Left ventricle myocardium inferior (tissue), 1 donor: ENCODE measurements at places on chromosomes 12 and 14.

DNA sequence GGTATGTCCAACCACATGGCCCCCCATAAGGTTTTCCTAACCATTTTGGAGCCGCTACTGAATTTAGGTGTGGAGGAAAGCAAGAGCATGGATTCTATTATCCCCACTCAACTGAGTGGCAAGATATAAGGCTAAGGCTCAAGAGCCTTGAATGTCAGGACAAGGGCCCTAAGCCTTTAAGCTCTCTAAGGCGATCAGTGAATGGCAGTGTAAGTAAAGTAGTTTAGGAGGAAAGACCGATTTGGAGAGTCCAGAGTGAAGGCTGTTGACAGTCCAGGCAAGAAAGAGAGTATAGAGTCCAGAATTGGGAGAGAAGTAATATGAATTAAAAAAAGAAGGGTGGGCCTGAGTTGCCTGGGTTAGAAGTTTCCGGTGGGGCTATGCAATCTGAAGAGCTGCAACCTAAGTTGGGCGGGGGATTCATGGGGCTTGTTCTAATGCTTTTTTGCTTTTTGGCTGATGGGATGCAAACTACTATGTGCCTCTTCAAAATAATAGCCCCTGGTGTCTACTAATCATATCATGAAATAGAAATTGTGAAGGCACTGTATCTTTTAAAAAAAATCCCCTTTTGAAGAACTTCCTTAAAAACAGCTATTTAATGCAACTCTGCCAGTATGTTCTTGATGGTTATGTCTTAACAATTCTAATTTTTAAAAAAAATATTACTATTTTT is at the start of gene SPIC:
Gene SPIC, plus strand, starts transcription at position 626 of the 676 bp plus-strand sequence. CDS start 1,569 bp downstream, outside the sequence.
- no peak for DNase-seq

DNA sequence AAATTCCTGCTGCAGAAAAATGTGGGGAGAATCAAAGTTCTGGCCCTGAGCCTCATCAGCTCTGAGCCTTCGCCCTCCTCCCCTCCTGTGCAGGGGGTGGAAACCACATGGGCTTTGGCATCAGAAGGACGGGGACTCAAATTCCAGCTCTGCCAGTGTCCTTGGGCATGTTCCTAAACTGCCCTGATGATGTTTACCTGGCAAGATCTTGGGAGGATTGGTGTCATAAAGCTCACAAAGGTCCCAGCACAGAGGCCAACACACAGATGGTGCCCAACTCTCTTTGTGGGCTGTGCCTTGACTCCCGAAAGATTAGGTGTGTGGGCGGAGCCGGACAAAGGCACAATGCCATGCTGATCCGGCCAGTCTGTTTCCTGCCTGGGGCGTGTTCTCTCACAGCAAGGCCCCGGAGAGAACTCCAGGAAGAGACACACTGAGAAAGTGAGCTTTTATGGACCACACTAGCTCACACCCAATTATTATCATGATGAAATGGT is 20.5 kb upstream of the CLMN start:
- DNase-seq: no peak

GRCh38 chr12:116366456-116366776 is 88.9 kb upstream of the MED13L start:
- no peak for DNase-seq

DNA sequence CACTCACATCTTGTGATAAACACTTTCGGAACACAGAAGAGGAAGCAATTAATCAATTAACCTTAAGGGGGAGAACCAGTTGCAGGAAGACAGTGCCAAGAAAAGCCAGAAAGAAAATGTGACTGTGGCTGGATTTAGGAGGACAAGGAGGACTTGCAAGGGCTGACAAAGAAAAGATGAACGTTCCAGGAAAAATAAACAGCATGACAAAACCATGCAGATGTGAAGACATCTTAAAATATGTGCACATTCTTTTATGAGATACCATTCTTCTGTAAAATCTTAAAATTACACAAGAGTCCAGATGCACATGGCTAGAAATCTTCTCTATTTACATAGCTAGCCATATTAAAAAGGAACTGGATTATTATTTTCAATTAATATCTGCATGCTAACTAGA is 33.4 kb downstream of the KITLG start:
- no peak for DNase-seq
